Glutamatergic neuron (in vitro differentiated cells): ENCODE measurements at places on chromosomes 12 and 14. TPM values are rescaled to one million over a fixed set of nuclear protein-coding genes. Genes with fewer than 3 reads are reported as not detected.

DNA sequence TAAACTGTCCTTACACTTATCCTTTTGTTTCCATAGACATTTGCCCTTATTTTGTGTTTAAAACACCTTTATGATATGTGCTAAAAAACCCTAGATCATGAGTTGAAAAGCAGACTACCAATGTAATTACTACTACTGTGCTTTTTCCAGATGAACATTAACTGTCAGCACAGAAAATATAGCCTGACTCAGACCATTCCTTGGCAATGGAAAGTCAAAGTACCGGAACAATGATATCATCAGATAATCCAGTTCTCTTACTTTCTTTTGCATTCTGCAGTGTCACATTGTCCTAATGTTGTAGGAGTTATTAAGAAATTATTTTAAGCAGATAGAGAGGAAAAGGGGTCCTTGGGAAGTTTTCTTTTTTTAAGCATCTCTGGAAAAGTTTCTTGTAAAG, 1189.0 kb upstream of the FLRT2 start:
- no peak overlapping the region for H3K4me3 ChIP-seq
- H3K27ac ChIP-seq, result no peak overlapping the region
- H3K27me3 ChIP-seq, result no peaks in the 10 kb centered on the region
- DNase-seq, result no peak
- H3K36me3 ChIP-seq, result no peaks in the 10 kb centered on the region
- H3K4me1 ChIP-seq, result no peaks in the 10 kb centered on the region

- H3K4me1 ChIP-seq, result no peaks in the 10 kb centered on the region
- DNase-seq, result no peak
- H3K4me3 ChIP-seq, result no peak overlapping the region
- no peak overlapping the region for H3K27ac ChIP-seq
- H3K36me3 ChIP-seq, result no peaks in the 10 kb centered on the region
These were observed 623.5 kb downstream of the FLRT2 start for GRCh38 chr14:86153480-86153879.

Gene EFCAB11
- 3.1 TPM for total RNA-seq

DNA sequence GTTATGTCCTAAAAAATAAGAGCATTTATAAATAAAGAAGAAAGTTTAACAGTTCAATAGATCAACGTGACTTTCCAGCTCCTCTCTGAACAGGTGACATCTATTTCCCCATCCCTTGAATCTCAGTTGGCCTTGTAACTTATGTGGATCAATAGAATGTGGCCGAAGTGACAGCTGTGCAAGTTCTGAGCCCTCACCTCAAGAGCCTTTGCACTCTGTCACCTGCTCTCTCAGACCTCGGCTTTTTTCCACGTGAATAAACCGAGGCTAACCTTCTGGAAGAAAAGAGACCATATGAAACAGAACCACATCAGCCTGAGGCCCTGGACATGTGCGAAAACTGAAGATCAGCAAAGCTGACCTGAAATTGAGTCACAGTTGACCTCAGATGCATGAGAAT, 253.0 kb downstream of the DAD1 start:
- no peaks in the 10 kb centered on the region for H3K36me3 ChIP-seq
- DNase-seq, result no peak
- no peaks in the 10 kb centered on the region for H3K27me3 ChIP-seq
- H3K4me3 ChIP-seq, result no peak overlapping the region
- no peak overlapping the region for H3K27ac ChIP-seq

Gene LAG3
- total RNA-seq, result 7.3 TPM

- H3K4me1 ChIP-seq, result peaks cover 9% of the 10 kb centered on the region
- H3K27ac ChIP-seq, result no peak overlapping the region
These were observed 30.3 kb downstream of the KITLG start for GRCh38 chr12:88549929-88550328.

Gene ERGIC2
- total RNA-seq, result 31.5 TPM

GRCh38 chr12:120851944-120852343, 52.2 kb downstream of the SPPL3 start:
- no peak overlapping the region for H3K27ac ChIP-seq
- no peak overlapping the region for H3K4me3 ChIP-seq
- DNase-seq, result no peak

DNA sequence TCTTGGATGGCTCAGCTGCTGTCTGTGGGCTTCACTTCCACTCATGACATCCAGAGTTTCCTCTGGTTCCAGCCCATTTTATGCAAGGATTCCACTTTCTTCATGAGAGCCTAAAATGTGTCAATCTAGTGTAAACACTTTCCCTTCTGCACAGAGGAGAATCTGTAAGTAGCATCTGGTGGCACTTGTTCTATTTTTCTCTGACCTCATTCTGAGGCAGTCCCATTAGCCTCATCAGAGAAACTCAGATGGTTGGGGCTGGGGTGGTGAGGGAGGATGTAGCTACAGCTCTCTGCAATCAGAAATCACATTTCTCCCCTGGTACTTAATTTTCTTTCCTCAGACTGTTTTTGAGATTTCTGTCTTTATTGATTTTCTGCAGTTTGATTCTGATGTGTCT, 81.6 kb downstream of the PRMT8 start:
- H3K36me3 ChIP-seq, result no peaks in the 10 kb centered on the region
- H3K27me3 ChIP-seq, result peaks cover 8% of the 10 kb centered on the region
- peak overlapping the region; percentile 33 for H3K27ac ChIP-seq
- H3K4me3 ChIP-seq, result peak overlapping the region; percentile 26

- no peak for DNase-seq
- no peaks in the 10 kb centered on the region for H3K36me3 ChIP-seq
- H3K4me1 ChIP-seq, result peaks cover 6% of the 10 kb centered on the region
- H3K27me3 ChIP-seq, result peaks cover 6% of the 10 kb centered on the region
- no peak overlapping the region for H3K27ac ChIP-seq
These were observed 12.7 kb downstream of the CCDC197 start for GRCh38 chr14:94009767-94010166.

Gene COPZ1
- 88.6 TPM for total RNA-seq
